A172 (cell line): ENCODE measurements at places on chromosomes 2 and 18. TPM values are rescaled to one million over a fixed set of nuclear protein-coding genes. Genes with fewer than 3 reads are reported as not detected.
A peak's percentile ranks its signal among the peaks of the same experiment; 100 is the strongest.

GRCh38 chr2:44579115-44579836 lies 217.5 kb downstream of the CAMKMT start:
- no peak for DNase-seq

- DNase-seq, result peak; percentile 57
Measured at GRCh38 chr2:100610381-100610831, 47.6 kb downstream of the PDCL3 start.

GRCh38 chr2:27291865-27292264 lies 9.6 kb downstream of the TRIM54 start:
- DNase-seq, result no peak

DNA sequence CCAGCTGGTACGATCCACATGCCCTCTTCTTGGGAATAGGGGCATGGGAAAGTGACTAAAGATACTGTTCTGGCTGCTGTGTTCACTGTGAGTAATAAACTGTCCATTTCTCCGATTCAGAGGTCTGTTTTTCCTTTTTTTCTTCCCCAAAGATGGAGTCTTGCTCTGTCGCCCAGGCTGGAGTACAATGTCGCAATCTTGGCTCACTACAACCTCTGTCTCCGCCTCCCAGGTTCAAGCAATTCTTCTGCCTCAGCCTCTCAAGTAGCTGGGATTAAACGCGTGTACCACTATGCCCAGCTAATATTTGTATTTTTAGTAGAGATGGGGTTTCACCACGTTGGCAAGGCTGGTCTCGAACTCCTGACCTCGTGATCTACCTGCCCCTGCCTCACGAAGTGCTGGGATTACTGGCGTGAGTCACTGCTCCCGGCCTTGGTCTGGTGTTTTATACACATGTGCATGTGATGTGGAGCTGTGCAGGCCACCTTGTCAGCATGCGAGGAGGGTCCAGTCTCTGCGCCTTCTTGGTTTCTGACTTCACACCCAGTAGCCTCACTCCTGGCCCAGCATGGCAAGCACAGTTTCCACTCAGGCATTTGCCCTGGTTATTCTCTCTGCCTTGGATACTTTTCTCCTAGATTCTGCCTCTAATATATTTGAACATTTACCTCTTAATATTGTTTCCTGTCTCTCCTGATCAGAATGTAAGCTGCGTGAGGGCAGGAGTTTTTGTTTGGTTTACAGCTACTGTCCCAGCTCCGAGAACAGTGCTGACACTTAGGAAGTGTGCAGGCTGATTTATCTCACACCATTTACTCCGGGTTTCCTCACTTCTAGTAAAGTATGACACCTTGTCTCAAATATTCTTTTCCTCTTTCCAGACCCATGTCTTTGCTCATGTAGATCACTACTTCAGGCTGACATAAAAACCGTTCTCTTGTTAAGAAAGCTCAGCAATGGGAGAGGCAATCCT lies 19.7 kb downstream of the PTPN18 start:
- DNase-seq, result no peak

GRCh38 chr2:40440835-40441234 lies 11.1 kb downstream of the SLC8A1 start:
- no peak for DNase-seq

GRCh38 chr18:57241869-57242268 lies 95.0 kb downstream of the BOD1L2 start:
- no peak for DNase-seq

DNA sequence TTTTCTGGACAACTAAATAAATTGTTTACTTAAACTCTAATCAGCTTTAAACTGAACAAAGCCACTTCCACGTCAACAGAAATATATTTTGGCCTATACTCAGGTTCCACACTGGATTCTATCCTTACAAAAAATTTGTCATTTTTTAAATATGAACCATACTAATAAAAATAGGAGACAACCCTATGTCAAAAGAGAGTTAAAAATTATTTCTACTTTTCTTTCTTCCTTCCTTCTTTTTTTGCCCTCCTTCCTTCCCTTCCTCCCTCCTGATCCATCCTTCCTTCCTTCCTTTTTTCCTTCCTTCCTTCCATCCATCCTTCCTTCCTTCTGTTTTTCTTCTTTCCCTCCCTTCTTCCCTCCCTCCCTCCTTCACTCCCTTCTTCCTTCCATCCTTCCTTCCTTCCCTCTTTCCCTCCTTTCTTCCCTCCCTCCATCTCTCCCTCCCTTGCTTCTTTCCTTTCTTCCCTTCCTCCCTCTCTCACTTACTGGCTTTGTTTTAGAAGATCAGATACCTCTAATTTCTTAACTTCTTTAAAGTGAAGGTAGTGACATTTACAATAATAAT lies 1444.9 kb downstream of the DPP10 start:
- DNase-seq, result no peak

- DNase-seq, result no peak
Measured at GRCh38 chr2:102618452-102619413, 620 bp upstream of the SLC9A2 start.

DNA sequence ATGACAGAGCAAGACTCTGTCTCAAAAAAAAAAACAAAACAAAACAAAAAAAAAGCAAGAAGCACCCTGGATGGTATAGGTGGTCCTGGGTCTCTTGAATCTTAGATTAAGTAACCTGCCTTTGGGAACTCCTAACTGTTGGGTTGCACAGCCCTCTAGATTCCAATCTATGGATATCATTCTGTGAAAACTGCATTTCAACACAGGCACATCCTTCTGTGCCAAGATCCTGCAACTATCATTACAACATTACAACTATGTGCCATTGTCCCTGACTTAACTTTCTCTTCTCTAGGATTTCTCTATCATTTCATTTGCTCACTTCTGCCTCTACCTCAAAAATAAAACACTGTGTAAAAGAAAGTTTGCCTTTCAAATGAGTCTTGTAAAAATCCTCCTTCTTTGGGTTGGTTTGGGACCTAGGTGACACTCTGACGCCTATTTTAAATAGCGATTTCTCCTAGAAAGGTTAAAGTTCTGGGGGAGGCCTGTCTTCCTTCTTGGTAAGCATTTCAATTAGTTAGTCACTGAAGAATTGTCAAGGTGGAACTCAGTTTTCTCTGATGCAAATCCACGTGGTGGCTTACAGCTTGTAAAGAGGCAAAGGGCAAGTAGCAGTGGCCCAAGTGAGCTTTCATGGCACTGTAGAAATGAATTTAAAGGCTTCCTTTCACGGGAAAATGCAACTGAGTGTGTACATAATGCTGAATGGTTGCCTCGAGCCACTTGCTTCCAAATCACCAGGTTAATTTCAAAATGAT lies 9.2 kb downstream of the LGALSL start:
- DNase-seq, result no peak

DNA sequence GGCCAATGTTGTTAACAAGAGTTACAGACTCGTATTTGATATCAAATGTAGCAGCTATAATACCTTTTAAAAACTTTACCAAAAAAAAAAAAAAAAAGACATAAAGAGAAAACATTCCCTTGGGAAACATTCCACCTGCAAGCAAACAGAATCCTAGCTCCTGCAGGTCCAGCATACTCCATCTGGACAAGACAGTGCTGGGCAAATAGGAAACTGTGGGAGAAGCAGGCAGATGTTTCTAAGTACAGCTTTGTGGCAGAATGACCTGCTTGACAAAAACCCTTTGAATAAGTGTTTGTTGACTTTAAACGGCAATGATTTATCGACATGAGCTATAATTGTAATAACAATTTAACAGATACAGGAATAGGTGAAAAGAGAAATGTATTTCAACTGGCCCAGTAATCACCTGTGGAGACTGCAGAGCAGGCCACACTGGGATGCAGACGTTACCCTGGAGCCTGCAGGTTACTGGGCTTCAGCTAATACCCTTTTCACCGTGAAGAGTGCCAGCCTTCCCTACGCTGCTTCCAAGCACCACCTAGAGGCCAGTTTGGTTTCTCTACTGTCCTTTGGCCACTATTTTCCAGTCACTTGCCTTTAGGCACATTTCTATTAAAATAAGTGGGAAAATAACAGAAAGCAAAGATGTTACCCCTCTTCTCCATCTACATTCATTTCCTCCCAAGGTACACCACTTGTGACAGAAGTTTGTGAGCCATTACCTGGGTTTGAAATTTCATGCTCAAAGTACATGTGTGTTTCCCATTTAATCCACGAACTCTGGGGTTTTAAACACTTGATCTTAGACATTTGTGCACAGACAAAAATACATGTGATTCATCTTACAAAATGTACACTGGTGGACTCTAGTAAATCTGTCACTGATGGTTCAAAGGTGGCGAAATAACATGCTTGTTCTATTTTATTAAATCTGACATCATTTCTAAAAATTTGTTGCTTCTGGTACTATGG lies 96.9 kb upstream of the ZNF397 start:
- peak; percentile 66 for DNase-seq

GRCh38 chr2:74474899-74475298 lies 2.4 kb upstream of the MRPL53 start:
- DNase-seq, result no peak

DNA sequence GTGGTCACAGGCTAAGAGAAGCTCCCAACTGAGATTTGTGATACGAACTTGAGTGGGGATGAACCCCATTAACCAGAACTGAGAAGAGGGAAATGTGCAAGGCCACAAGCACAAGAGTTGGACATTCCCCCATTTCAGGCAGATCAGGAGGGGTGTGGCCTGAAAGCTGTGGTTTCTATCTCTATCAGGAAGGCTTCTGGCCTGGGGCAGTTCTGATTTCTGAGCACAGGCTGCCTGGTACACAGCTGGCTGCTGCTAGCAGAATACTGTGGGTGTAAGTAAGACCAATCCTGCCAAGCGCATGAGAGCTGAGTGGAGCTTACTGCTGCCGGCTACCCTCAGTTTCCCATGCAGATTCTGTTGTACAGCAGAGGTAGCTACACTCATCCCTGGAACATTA lies 484.6 kb downstream of the SATB2 start:
- DNase-seq, result no peak

GRCh38 chr2:99811544-99811943 lies 321.7 kb upstream of the REV1 start:
- DNase-seq, result peak; percentile 74

- no peak for DNase-seq
Measured at GRCh38 chr2:134202371-134202770, 51.5 kb upstream of the MGAT5 start.

DNA sequence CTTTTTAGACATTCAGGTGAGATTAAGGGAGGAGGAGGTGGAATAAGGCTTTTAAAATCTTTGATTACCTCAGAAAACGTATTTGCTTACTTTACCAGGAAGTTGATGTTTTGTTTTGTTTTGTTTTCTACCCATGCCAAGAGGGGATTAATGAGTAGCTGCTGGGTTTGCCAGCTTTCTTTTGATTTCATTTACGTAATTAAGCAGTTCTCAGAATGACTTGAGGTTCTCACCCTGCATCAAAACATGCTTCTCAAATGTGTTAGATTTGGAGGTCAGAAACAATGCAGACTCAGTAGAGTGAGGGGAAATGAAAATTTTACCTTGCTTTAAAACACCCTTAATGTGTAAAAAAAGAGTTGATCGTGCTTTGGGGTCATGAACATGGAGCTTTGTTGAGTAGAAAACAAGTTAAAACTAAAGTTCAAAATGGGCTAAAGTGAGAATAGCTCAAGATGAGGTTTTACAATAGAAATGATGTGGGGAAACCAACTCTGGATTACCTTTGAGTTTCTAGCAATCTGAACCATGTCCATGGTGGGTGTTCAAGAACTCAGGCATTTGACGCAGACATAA lies 217.1 kb upstream of the EPAS1 start:
- DNase-seq, result no peak

DNA sequence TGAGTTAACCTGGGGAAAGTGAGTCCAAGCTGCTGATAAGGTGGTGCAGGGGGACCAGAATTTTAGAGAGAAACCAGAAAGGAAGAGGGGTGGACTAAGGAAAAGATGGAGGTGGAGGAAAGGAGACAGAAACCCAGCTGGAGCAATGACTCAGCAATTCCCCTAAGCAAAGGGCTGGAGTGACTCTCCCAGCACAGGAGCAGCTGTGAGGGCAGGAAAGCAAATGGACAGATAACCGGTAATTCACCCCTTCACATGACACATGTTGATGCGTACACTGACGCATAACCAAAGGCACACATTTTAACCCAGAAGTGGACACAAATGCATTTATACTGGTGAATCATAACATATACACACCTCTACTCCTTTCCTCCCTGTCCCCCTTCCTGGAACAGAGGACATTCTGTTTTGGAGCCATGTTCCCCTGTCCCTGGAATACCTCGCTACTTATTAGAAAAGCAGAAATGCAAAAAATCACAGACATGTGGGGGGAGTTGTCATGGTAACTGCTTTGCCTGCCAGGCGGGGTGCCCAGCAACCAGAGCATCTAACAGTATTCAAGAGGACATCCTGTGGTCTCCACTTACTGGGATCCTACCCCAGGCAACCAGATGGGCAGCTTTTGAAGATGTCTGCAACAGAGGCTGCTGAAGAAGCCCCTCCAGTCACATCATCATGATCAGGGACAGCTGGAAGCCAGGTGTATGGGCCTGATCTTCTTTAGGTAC lies 4.7 kb downstream of the CDK5R2 start:
- peak; percentile 96 for DNase-seq

DNA sequence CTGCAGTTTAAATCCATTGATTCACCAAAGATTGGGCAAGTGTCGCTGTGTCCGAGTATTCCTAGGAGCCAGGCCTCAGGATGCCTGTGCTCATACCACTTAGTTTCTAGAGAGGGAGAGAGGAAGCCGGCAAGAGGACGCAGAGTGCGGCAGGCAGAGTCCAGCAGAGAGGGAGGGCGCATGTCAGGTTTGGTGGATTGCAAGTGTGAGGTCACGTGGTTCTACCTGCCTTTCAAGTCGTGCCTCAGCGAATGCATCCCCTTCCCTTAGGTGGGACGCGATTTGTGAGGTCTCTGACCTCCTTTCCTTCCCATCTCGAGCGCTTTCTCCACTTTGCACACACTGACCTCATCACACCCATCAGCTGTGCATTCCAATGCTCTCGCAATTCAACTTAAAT lies 188.1 kb downstream of the TMEM18 start:
- no peak for DNase-seq

GRCh38 chr2:1985571-1985970 lies 241.3 kb upstream of the PXDN start:
- no peak for DNase-seq

DNA sequence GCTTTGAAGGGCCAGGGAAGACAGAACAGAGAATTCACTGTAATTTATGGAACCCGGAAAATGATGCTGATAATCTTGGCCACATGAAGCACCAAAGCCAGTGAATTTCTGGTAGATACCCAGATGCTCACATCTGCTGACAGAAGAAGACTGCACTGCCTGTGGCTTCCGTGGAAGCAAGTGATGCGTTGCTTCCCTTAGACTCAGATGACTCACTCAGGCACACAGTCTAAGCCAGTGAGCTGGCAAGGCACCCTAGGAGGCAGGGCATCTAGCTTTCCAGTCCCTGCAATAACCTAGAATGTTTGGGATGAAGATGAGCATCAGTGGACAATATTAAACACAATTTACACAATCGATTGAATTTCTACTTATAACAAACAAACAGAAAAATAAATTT lies 284.7 kb downstream of the CMPK2 start:
- DNase-seq, result peak; percentile 66

- peak; percentile 96 for DNase-seq
Measured at GRCh38 chr18:21740538-21741311, at the start of gene MIB1. Gene MIB1 (plus strand): TSS chr18:21740792. CDS start chr18:21741584, 792 bp downstream.

- DNase-seq, result no peak
Measured at GRCh38 chr2:191122638-191123294, 28.0 kb downstream of the STAT4 start.

The C2orf66 gene
- total RNA-seq, result 0.26 TPM in 1 of 2 replicates, not detected in the other

The CERKL gene
- 0.71 and 1.2 TPM in 2 replicates for total RNA-seq

The ANKRD53 gene
- not detected in 2 replicates for total RNA-seq

The MSH6 gene
- total RNA-seq, result 101 and 112 TPM in 2 replicates

The LHCGR gene
- not detected in 2 replicates for total RNA-seq

The IL18RAP gene
- not detected in 2 replicates for total RNA-seq

The COL4A3 gene
- total RNA-seq, result not detected in 2 replicates

The SIX2 gene
- total RNA-seq, result not detected in 2 replicates

The REEP1 gene
- total RNA-seq, result 7.8 and 10.3 TPM in 2 replicates

The UGT1A6 gene
- total RNA-seq, result 0.05 TPM in 1 of 2 replicates, not detected in the other

The CCDC121 gene
- 1.6 and 6.5 TPM in 2 replicates for total RNA-seq

The NXPH2 gene
- total RNA-seq, result 34.5 and 42.2 TPM in 2 replicates

The FOXD4L1 gene
- 0.22 TPM in 1 of 2 replicates, not detected in the other for total RNA-seq

The CCDC148 gene
- 0.65 and 0.90 TPM in 2 replicates for total RNA-seq
